T1000 (cell line): ENCODE measurements at places on chromosomes 12 and 14.

GRCh38 chr12:14910090-14910915 lies 24.6 kb upstream of the MGP start:
- DNase-seq: no peak

DNA sequence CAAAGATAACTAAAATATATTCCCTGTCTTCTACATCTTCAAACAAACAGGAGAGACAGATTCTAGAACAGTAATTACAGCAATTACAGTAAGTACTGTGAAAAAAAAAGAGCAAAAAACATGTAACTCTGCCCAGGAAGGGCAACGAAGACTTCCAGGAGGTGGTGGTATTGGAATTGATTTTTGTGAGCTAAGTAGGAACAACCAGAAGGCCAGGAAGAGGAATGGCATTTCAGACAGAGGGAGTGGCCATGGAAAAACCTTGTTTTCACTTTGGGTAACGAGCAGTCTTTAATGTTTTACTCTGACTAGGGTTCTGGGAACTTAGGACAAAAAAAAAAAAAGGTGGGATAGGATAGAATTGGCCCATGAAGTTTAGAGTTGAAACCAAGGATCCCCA lies 196.3 kb upstream of the PLEKHG7 start:
- DNase-seq: no peak

- DNase-seq: no peak
Measured at GRCh38 chr12:28378736-28379135, 188.5 kb downstream of the CCDC91 start.

DNA sequence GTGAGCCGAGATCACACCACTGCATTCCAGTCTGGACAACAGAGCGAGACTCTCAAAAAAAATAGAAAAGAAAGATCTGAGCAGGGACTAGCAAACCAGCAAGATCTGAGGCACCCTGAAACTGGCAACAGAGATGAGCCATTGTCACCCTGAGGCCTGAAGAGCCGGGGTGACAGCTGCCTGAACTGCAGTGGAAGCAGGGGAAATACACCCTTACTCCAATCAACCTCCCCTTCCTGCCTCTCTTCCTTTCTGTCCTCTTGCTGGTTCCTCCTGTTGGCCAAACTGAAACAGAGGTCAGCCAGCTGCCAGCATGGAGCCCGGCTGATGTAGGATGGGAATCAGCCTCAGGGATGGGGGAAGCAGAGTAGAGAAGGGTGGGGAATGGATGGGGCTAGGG lies 192.0 kb downstream of the CHST11 start:
- DNase-seq: no peak

- no peak for DNase-seq
Measured at GRCh38 chr14:92603309-92604242, 90.0 kb downstream of the RIN3 start.

DNA sequence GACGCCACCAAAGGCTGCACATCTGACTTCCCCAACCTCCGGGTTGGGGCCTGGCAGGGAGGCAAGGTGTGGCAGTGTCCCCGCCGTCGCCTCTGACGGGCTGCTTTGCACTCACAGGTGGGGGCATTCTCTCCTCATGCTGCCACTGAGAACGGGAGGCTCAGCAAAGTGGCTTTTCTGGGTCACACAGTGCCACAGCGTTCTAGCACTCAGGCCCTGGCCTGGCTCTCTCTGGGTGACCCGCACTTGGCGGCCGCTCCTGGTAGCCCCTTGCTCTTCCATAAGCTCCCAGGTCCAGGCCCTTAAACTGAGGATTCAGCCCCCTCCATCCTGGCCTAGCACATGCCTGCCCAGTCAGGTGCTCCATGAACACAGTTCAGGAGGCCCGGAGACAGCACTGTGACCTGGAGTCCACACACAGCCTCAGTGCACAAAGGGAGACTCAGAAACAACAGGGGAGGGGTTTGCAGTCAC lies 25.2 kb downstream of the SERPINA1 start:
- DNase-seq: no peak

- no peak for DNase-seq
Measured at GRCh38 chr12:83613586-83614110, 926.9 kb downstream of the TMTC2 start.

- DNase-seq: no peak
Measured at GRCh38 chr12:52555577-52555976, 2.6 kb upstream of the KRT71 start.

DNA sequence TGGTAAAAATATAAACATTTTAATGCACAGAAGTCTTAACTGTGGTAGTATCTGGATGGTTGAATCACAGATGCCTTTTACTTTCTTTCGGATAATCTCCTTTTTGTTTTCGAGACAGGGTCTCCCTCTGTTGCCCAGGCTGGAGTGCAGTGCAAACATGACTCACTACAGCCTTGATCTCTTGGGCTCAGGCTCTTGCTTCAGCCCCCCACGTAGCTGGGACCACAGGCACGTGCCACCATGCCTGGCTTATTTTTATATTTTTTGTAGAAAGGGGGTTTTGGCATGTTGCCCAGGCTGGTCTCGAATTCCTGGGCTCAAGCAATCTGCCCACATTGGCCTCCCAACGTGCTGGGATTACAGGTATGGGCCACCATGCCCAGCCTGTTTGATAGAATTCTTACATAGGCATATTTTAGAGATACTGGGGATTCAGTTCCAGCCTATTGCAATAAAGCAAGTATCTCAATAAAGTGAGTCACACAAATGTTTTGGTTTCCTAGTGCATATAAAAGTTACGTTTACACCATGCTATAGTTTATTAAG lies 99.2 kb downstream of the SNAPC1 start:
- DNase-seq: no peak
